Muscle of back (tissue), 13 donors: ENCODE measurements at places on chromosomes 11 and 22.

DNA sequence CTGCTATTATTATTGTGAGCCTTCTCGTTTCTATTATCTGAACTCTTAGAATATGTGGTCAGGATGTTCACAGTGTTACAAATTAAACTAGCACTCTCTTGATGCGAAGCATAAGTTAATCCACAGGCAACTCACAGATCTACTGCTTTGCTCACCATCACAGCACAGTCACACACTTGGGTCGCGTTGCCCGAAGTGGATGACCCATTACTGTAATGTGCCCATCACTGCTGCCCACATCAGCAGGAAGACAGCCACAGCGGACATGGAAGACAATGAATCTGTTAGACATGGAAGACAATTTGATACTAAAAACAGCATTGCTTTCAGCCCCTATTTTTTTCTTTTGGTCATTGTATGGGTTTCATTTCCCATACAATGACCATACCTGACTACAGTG is 216.4 kb upstream of the B3GAT1 start:
- DNase-seq: no peak

DNA sequence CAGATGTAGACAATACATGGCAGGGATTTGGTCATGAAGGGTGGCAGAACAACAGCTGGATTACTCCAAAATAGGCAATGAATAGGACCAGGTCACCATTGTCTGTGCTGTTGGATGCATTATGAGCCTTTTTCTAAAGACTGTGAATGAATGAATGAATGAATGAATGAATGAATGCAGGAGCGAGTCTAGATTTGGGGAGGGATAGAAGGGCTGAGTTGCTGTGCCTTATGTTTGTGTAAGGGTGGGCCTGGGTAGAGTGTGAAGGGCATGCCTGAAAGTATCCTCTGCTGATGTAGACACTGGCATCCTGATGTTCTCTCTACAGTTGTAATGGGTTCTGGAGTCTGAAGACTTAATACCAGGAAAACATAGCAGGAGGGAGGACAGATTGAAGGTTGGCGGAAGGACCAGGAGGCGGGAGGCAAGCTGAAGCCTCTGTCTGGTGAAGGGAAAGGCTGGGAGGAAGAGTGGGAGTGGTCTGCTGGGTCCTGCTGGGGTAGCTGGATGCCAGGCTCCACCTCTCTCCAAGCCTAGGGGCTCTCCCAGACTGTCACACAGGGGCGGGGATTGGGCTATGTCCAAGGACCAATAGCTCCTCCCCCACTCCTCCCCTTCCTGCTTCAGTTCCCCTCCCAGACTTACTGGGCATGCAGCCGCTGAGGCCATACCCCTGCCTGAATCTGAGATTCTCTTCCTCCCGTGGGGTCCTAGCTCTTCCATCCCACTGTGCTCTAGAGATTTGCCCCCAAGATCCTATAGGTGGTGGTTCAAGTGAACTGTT is 4.8 kb downstream of the TRIM3 start:
- peak; percentile 71 for DNase-seq

- no peak for DNase-seq
Measured at GRCh38 chr22:27186643-27187042, 529.3 kb downstream of the MIAT start.

GRCh38 chr11:14224395-14224794 is 134.6 kb downstream of the RRAS2 start:
- DNase-seq: no peak

- DNase-seq: no peak
Measured at GRCh38 chr11:64874308-64875240, 3.8 kb downstream of the EHD1 start.

DNA sequence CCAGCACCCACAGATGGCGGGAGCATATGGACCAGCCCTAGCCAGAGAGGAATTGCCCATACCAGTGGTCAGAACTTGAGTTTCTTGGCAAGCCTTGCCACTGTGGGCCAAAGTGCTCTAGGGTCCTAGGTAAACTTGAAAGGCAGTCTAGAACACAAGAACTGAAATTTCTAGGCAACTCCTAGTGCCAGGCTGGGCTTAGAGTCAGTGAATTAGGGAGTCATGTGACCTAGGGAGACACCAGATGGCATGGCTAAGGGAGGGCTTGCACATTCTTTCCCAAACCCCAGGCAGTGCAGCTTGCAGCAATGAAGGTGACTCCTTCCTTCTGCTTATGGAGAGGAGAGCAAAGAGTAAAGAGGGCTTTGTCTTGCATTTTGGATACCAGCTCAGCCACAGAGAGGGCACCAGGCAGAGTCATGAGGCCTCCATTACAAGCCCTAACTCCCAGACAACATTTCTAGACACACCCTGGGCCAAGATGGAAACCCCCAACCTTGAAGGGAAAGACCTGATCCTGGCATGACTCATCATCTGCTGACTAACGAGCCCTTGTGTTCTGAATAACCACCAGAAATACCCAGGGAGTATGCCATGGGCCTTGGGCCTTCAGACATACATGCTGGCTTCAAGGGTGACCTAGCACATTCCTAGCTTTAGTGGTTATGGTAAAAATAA is 19.2 kb upstream of the OR56A3 start:
- no peak for DNase-seq

DNA sequence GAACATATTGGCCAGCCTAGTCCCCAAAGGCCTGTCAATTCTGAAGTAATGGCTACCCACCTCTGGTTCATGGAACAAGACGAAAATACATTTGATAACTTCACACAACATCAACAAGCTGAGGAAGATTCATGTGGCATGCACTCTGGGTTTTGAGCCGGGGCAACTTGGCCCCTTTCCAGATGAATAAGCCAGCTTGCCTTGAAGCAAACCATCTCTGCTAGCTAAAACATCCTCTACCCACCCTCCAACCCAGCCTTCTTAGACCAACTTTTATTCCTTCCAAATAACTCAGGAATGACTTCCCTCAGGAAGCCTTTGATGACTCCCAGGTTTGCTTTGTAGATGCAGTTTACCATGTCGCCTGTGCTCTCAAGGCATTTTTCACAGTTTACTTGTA is 94.4 kb downstream of the SLC1A2 start:
- no peak for DNase-seq

DNA sequence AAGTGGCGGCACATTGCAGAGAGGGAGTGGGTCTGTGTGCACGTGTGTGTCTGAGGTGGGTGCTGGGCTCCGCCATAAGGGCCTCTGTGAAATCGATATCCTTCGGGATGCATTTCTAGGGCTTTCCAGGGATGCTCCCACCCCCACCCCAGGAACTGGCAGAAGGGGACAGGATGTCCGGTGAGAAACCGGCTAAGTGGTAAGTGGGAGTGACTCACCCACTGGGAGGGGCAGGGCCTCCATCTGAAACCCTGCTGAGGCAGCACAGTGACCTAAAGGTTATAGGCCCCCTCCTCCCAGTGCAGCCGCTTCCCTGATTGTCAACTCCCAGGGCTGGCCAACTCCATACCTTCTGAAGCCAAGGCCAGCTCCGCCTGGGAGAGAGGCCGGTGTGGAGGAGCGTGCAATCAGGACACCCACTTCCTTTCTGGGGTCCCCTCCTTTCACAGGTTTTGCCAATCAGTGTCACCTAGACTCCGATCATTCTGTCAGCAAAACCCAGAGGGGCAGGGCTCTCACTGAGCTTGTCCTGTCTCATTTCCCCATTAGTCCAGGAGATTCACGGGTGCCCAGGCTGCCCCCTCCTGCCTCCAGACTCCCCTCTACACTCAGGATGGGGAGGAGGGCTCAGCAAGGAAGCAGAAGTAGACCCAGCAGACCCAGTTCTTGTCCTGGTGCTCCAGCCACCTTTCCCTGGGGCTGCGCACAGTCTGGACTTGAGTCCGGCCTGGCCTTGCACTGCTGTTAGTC is 44.5 kb downstream of the NECTIN1 start:
- no peak for DNase-seq

- DNase-seq: no peak
Measured at GRCh38 chr11:21928847-21929246, 264.0 kb upstream of the ANO5 start.

DNA sequence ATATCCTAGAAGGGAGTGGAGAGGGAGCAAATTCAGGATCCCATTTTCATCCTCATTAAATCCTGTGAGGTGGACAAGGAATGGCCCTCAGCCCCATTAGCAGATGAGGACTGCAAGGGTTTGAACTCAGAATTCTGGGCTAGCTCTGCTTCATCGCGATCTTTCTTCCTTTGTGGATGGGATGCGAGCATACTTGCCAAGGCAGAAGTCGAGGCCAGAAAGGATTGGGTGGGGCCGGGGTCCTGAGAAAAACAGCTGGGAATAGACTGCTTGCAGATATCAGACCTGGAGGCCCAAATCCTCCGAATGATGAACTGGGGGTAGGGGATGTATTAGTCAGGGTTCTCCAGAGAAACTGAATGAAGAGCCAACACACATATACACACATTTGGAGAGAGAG is 179.0 kb downstream of the CHST1 start:
- no peak for DNase-seq

DNA sequence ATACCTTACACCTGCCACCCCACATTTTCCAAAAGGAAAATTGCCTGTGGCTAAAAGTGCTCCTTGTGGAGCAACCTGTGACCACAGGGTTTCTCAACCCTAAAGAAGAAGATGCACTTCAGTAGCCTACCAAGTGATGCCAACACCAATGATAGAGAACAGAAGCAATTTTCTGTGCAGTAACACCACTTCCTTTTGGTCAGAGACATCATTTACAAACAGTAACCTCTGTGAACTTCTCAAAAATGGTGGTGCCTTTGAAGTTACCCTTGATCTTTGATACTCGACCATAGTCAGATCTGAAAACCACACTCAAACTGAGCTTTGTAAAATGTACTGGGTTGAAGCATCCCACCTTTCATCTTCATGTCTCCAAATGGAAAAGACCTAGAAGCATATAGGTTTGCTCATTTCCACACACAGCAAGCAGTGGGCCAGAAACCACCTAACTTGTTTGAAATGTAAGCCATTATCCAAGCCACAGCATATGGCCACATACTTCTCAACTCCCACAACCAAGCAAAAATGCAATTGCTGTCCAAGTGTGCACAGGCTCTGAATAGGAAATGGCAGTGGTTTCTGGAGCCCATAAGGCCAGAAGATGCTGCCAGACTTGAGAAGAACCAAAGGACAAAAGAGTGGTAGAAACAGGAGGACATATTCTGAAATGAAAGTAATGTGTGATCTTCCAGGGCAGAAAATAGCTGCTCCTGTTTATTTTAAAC is 24.3 kb downstream of the MPPED2 start:
- no peak for DNase-seq

DNA sequence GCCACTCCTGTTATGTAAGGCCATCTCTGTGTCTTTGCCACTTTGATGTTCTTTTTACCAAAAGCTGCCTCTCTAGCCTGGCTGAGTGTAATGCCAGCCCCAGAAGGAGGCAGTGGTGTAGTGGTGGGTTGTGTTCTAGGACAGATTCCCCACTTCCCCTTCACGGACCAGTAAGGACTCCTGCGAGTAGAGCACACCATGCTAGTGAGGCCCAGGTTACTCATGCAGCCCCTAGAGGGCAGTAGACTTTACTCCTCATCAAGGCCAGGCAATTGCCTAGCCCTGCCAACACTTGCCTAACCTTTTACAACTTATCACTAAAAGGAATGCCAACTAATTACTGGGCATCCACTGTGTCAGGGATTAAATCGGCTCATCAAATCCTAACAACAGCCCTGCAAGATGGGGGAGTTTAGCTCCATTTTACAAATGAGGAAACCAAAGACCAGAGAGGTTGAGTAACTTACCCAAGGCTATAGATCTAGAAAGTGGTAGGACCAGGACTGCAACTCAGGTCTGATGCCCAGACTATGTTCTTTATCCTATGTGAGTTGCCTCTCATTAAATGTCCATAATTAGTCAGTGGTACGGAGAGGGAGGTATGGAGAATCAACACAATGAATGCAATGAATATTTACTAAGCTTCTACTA is 75.3 kb downstream of the APIP start:
- DNase-seq: no peak

DNA sequence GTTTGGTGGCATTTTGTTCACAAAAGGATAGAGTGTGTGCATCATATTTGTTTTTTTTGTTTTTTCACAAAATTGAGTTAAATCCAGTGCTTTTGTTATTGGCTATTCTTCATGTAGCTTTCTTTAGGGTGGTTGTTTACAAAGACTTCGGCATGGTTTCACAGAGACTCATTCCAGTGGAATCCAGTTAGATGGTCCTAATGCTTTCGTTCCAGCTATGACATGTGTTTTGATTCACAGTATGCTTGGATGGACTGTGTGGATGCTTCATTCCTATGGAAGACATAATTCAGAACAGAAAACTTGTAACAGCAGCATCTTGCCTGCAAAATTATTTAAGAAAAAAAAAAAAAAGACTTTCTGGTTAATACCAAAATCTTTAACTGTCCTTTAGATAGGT is 97.9 kb downstream of the PDHX start:
- peak; percentile 93 for DNase-seq

DNA sequence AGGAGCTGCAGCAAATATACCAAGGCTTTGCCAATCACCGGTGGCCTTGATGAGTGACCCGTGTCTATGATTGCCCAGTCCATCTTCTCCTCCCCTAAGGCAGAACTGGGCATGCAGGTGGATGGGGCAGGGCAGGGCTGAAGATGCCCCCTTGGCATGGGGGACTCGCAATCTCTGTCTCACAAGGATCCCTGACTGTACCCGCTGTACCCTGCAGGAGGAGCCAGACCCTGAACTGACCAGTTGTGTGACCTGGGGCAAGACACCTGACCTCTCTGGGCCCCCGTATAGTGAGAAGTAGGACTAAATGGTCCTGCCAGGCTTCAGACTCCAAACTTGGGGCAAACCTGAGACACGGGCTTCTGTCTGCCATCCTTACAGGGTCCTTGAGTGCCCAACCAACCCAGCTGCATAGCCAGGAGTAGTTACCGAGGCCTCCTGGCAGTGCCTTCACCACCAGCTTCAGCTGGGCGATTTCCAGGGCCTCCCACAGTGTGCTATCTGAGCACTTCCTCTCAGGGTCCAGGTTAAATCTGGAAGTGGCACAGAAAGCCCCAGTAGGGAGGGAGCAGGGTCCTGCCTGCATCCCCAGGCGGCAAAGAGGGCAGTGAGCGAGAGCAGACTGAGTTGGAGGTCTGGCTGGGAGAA is 6.4 kb upstream of the KCNJ11 start:
- no peak for DNase-seq

DNA sequence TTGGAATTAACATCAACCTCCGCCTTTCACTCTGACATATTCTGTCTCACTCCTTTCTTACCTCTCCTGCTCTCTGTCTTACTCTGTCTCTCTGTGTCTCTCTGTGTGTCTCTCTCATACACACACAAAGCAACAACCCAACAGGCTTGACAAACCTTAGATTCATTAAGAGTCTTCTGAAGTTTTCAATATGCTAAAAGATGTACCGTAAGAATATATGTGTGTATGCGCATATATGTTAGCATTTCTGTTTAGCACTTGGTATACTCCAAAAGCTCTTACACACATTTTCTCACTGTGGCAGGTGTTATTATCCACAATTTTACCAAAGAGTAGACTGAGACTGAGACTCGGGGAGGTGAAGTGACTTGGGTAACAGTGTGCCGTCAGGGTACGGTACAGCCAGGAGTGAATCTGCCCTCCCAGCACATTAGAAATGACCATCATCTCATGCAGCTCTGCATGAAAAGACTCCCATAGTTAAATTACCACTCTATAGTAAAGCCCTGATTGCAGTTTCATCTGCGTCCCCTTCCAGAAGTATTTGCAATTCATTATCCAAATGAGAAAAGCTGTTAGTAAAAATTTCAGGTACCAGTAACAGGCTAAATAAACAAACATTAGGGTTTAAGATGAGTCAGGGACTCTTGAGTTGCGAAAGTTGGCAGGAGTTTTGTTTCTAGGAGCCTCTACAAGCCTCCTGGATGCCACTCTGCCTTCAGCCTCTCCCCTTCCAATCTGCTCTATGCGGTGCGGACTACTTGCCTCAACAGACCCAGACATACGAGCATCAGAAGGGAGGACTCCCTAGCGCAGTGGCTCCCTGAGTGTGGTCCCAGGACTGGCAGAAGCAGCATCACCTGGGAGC is 195.2 kb upstream of the TMEM45B start:
- no peak for DNase-seq
